Retina (tissue), 1 donor: ENCODE measurements at places on chromosomes 3 and 15.

DNA sequence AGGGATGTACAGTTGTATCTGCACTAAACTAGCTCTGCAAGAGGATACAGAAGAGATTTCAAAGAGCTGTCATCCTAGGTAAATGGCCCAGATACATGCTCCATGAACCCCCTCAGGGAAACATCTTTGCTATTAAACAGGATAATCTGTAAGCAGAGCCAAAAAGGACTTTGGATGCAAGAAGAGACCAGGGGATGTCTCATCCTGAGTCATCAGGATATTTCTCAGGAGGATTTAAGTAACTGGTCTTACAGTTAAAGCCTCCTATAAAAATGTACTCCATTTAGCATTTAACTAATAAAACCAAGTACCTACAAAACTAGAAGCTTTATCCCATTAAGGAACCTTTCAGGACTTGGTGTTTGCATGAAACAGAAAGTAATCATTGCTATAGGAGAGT is 48.2 kb upstream of the PHLDB2 start:
- DNase-seq = no peak

GRCh38 chr3:4823385-4823784 is 155.9 kb upstream of the BHLHE40 start:
- no peak for DNase-seq

GRCh38 chr15:71136159-71136783 is 21.0 kb downstream of the THSD4 start:
- DNase-seq = no peak

GRCh38 chr15:99273801-99274200 is 22.5 kb downstream of the LRRC28 start:
- DNase-seq = no peak

GRCh38 chr3:42700366-42701288 is 2.0 kb downstream of the HHATL start:
- no peak for DNase-seq

- no peak for DNase-seq
Measured at GRCh38 chr3:12963922-12964701, 109.1 kb downstream of the IQSEC1 start.

DNA sequence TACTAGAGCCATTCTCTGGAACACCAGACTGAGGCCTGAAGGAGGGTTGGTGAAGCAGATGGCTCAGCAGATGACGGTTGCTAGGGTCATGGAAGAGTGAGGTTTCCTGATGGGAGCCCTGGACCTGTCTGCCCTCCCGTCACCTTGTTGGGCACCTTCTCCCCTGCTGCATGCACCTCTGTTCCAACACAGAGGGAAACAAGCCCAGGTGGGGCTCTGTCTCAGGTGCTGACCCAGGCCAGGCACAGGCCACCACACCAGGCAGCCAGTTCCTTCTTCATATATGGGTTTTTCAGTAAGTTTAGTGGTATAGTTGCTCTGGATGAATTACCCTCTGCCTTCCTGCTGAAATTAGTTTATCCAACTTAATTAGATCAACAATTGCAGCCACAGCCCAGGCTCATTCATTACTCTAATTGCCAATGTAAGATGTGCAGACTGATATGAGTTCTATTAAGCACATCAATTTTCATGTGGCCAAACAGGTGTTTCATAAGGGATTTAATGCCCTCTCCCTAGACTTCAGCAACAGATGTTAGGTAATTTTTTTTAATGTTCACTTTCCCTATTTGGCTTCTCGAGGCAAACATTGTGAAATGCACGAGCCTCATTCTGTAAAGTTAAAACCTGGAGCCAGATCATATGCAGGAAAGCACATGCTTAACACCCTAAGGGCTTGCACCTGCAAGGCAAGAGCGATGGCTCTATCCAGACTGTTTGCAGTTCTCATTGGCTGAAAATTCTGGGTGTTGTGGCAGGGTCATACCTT is 174.8 kb downstream of the CHDH start:
- no peak for DNase-seq

- DNase-seq = no peak
Measured at GRCh38 chr3:11548721-11549131, 95.0 kb downstream of the VGLL4 start.

GRCh38 chr15:45314960-45315359 is 62.9 kb downstream of the SLC28A2 start:
- no peak for DNase-seq

DNA sequence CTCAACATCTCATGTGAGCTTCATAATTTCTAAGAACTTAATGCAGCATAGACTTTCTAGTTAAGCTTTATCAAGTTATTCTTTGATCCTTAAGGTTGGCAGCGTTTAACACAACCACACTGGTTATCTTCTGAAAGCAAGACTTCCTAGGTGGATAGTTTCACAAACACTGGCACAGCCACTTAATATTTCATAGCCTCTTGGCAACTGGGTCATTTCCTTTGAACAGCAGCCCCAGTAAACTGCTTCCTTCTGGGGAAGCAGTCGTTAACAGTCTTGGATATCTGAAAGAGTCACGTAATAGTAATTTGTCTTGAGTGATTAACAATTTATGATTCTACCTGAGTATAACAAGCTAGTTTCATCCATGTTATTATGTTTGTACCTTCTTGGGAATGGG is 45.9 kb upstream of the ABHD10 start:
- no peak for DNase-seq

DNA sequence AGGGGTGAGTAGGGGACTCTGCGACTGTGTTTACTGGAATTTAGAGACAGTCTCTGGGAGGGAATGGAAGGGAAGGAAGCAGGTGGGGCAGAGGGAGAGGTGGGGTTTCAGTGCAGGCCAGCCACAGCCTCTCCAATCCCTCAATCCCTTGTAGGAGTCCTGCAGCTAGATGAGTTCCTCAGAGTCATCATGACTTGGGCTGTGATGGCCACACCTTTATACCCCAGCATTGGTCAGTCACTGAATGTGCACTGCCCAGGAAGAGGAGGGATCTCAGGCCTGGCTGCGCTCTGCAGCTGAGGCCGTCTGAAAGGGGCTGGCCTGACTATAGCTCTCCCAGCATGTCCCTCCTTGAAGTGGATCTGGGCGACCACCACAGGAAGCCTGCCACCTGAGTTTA is 67.3 kb upstream of the GLCE start:
- no peak for DNase-seq

DNA sequence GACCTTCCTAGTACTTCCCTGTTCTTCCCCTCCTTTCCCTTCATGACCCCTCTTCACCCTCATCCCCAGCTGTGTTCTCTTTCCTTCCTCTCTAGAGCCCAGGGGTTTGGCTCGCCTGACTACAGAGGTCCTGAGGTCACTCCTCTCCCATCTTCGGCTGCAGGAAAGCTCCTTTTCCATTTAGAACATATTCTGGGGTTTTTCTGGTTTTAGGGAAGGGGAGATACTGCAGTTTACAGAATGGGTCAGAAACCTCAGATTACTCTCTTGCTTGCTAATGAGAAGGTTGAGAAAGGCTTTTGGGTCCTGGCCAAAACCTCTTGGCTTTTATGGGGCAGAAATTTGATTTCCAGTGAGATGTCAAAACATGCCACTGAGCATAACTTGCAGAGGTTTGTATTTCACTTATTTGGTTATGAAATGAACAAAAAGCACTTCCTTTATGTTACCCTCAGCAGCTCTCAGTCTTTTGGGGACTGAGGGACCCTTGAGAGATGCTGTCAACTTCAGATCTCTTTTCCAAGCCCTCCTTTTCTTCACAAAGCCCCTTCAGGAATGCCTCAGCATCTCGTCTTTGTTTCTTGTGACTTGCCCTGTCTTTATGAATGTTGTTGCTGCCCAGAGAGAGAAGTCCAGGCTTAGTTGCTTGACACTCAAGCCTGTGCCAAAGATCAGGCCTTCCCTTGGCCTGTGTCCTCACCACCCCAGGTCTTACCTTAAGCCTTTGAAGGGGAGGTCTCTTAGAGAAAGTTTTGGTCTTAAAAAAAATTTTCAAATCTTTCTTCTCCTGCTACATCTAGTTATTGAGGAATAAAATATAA is 121.7 kb upstream of the TPM1 start:
- DNase-seq = no peak

- no peak for DNase-seq
Measured at GRCh38 chr15:90991587-90992285, 2.6 kb downstream of the PRC1 start.

GRCh38 chr3:188750617-188751016 is 421.2 kb upstream of the TPRG1 start:
- DNase-seq = no peak

- DNase-seq = no peak
Measured at GRCh38 chr15:91203619-91204203, 103.7 kb downstream of the SV2B start.

GRCh38 chr15:94242257-94242656 is 10.9 kb downstream of the MCTP2 start:
- DNase-seq = no peak

DNA sequence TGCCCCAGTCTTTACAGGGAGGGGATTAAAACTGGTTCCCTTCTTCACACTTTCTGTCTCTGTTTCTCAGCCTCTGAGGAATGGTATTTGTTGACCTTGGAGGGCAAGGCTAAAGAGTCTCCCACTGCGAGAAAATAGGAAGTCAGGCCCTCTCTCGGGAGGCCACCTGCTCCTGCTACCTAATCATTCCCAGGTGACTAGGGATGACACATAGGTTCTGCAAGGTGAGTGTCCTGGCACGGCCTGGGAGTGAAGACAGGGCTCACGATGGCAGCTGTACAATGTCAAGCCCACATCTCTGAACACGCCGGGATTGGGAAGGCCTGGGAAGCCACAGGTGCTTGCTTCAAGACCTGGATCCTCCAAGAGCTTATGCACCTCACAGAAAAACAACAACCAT is 314.2 kb downstream of the NTRK3 start:
- DNase-seq = no peak

- no peak for DNase-seq
Measured at GRCh38 chr3:7190095-7190494, 329.2 kb downstream of the GRM7 start.

DNA sequence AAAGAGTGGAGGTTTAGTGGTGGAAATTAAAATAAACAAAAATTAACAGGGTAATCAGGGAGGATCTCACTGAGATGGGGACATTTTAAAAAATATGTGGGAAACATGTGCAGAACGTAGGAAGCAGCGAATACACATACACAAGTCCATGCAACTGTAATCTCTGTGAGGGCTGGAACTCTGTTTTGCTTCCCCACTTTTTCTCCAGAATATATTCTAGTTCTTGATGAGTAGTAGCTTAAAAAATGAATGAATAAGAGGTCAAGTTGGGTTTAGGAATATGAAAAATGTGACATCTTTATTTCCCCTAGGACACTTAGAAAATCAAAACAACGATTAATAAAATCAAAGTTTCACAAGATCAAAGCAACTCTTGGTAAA is 312.2 kb upstream of the ZNF717 start:
- no peak for DNase-seq

DNA sequence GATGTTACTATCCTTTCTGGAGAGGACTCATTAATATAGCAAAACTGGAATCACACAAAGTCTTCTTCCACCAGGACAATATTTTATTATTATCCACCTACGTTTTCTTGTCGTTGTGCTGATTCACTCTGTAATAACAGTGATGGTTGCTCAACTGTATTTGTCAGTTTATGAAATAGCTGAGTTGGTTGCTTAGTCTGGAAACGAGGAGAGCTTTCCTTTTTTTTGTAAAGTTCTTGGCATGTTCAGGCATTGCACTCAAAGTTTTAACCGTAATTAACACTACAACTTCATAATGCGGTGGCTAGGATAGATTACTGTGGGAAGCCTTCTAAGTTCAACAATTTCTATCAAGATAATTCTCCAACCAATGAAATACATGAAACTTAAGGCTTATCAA is 131.2 kb downstream of the RAP2B start:
- DNase-seq = no peak

DNA sequence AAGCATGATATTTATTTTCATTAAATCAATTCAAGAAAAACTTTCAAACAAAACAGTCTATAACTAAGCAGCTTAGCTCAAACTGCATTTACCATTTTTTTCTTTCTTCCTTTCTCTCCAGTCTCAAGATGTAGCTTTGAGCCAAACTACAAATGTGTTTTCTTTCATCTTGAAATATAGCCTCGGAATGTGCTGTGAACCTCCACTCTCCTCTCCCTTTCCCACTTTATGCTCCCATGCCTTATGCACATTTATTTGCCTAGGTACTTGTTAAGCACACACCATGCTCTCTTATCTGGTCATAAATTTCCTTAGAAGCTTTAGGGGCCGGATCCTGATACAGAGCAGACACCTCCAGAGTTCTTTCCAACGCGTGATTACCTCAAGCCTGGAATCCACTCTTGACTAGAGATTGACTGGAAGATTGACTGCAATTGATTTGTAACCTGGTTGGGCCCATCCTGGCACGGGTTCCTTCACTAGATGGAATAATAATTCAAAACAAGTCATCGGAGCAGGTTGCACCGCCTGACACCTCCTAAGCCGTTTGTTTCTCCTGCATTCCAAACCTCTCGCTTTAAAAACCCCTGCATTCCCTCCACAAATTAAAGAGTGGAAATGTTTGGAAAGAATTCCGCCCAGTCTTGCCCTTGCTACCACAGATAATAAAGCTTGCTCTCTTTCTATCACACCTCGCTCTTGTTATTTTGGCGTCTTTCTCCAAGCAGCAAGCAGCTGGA is 344.7 kb downstream of the CHL1 start:
- no peak for DNase-seq

DNA sequence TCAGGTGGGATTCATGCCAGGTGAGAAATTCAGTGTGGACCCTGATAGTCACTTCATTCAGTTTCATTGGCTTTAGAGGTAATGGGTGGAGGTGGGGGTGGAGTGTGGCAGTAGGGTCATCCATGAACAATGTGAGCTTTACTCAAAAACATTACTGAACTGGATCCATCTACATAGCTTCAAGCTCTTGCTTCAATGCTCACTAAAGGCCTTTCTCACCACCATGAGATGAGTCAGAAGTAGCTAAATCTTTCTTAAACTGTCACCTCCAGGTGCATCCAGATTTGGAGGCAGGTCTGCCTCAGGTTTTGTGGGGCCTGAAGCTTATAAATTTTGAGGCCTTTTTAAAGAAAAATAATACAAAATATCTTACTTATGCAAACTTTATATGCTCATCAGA is 363.6 kb downstream of the CHST2 start:
- no peak for DNase-seq

DNA sequence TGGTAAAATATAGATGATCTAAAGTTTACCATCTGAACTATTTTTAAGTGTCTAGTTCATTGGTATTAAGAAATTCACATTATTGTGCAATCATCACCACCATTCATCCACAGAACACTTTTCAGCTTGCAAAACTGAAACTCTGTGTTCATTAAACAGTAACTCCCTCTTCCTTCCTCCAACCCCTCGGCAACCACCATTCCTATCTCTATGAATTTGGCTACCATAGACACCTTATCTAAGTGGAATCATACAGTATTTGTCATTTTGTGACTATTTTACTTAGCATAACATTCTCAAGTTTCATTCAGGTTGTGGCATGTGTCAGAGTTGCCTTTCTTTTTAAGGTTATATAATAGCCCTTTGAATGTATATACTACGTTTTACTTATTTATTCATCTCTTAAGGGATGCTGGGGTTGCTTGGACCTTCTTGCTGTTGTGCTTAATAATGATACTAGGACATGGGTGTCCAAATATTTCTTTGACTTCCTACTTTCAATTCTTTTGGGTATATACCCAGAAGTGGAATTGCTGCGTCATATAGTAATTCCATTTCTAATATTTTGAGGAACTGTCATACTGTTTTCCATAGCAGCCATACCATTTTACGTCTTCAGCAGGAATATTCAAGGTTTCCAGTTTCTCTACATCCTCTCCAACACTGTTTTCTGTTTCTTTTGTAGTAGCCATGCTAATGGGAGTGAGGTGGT is 20.9 kb downstream of the KAT2B start:
- no peak for DNase-seq
